ENCODE measurements at places on chromosomes 13 and 19.

DNA sequence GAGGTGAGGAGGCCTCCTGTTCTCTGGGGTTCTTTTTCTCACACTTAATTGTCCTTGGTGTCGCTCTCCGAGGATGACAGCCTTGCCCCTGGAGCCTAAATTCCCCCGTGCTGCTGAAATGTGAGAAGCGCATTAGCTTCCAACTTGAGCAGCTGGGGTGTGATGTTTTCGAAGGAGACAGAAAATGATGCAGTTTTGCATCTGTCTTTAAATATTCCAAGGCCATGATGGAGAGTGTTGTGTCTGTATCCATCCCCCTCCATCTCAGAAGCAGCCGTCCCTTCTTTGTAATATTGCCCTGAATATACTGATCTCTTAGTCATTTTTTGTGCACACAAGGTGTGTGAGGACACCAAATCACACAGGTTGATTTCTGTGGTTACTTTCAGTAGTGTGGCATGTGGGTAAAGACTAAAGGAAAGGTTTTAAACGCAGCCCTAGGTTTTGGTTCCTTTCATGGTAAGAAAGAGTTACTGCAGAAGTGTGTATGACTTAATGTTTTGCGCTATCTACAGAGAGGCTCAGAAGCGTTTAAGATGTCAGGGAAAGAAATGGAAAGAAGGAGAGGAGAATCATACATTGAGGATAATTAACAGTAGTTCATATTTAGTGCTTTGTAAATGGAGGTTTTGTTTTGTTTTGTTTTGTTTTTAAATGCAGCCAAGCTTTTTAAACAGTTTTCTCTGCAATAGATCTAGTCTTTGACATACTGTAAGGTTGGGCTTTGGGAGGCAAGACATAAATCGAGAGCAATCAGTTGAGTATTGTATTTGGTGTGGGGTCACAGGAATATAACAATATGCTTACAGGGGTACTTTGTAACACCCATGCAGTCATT, 1.6 kb downstream of the NBEA start:
- DNase-seq, result no peak

DNA sequence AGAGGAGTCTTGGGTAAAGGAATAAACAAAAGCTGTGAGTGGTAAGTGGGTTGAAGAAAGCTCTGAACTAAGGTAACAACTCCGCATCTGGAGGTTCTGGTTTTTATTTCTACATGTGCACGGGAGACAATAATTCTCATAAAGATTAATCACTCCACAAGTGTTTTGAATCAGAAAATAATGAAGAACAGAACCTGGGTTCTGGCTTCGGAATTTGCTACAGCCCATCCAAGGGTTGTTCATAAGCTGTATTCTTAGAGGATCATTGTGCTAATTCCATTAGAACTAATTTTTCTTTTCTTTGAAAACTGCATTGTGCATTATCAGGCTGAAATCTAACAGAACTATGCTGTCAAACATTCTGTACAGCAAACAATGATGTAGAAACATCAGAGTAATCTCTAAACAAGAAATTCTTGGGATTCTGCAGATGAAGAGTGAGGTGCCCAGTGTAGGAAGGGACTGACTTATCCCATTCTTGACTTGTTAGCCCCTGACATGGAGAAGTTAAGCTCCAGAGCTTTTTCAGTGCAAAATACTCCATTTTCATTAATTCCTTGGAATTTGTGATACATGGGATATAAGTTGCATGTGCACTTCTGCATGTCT, 368.2 kb downstream of the COG6 start:
- no peak for DNase-seq

- no peak for DNase-seq
These were observed 125.2 kb downstream of the LMO7 start for GRCh38 chr13:75761369-75761768.

GRCh38 chr13:79602936-79603335, 122.0 kb downstream of the NDFIP2 start:
- DNase-seq, result no peak

GRCh38 chr13:95452375-95452774, 100.1 kb upstream of the CLDN10 start:
- no peak for DNase-seq

GRCh38 chr19:8532225-8532624, 18.3 kb upstream of the ZNF414 start:
- no peak for DNase-seq
